CD4-positive, alpha-beta T cell treated with Interleukin-12 subunit alpha and Interleukin-12 subunit beta, for 1 hour (primary cell): ENCODE measurements at places on chromosomes 3 and 15.
A peak's percentile ranks its signal among the peaks of the same experiment; 100 is the strongest.

GRCh38 chr3:3951071-3951470, 151.8 kb downstream of the LRRN1 start:
- DNase-seq, result no peak

DNA sequence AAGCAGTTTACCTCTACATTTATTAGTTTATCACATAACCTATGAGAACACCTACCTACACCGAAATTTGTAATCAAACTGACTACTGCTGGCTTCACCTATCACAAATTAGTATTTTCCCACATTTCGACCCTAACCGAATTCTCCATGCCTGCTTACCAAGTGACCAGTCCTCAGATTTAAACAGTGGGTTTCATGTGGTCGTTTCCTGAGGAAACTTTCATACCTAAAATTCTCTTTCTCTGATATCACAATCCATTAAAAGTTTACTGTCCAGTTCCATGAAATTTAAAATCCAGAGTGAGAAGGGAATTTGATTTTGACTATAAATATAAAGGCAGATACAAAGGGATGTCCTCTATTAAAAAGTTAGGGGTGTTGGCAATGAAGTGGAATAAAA, 1.9 kb downstream of the PLOD2 start:
- no peak for DNase-seq

DNA sequence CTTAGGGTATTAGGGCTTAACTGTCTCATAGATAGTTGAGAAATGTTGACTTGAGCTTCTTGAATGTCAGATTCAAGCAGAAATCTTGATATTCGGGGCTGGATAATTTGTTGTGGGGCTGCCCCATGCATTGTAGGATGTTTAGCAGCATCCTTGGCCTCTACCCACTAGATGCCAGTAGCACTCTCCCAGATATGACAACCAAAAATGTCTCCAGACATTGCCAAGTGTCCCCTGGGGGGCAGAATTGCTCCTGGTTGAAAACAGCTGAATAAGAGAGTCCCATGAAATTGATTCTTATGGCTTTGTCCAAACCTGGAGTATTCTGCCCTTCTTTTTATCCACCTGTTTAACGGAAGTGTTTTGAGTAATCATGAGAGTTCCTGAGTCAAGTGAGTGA, 15.9 kb upstream of the LCMT2 start:
- DNase-seq, result no peak

- DNase-seq, result no peak
Measured at GRCh38 chr15:67843571-67844387, 3.9 kb upstream of the RNU6-1 start.

- DNase-seq, result no peak
Measured at GRCh38 chr15:100559330-100559729, 30.6 kb upstream of the CERS3 start.

- no peak for DNase-seq
Measured at GRCh38 chr3:7874116-7874515, 627.5 kb upstream of the LMCD1 start.

DNA sequence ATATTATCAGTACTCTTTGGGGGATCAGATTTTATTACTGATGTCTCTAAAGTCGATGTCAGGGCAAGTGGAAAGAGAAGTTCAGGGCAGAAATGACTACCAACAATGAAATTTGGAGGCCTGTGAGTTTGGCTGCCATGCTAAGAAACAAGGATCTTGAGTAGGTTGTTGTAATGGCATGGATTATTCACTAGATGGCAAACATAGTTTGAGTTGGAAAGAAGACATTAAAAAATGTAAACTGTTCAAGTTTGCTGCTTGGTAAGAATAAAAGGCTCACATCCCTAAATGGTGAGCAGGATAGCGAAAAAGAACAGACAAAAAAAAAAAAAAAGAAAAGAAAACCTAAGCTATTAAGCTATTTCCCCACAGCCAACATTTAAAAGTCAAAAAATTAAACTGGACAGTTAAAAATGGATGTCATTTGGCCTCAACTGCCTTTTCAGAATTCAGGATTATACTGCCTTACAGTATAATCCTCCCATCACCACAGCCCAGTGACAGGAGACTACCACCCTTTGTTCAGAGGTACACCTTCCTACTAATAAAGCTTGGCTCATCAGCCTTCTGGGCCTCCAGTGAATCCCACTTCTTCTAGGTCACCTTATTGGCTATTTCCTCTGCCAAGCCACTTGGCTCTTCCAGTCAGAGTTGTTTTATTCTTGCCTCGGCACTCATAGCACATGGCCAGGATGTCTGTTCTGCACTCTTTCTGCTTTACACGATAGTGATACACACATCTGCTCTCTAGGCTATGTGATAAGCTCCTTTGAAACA, 163.7 kb downstream of the PLD1 start:
- peak; percentile 15 for DNase-seq

DNA sequence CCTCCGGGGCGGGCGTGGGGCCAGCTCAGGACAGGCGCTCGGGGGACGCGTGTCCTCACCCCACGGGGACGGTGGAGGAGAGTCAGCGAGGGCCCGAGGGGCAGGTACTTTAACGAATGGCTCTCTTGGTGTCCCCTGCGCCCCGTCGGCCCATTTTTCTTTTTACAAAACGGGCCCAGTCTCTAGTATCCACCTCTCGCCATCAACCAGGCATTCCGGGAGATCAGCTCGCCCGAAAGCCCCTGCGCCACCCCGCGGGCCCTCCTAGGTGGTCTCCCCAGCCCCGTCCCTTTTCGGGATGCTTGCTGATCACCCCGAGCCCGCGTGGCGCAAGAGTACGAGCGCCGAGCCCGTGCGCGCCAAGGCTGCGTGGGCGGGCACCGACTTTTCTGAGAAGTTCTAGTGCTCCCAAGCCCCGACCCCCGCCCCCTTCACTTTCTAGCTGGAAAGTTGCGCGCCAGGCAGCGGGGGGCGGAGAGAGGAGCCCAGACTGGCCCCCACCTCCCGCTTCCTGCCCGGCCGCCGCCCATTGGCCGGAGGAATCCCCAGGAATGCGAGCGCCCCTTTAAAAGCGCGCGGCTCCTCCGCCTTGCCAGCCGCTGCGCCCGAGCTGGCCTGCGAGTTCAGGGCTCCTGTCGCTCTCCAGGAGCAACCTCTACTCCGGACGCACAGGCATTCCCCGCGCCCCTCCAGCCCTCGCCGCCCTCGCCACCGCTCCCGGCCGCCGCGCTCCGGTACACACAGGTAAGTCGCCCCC, at the start of gene THBS1:
Gene THBS1, plus strand, starts transcription at position 595 of the 757 bp plus-strand sequence. CDS start 779 bp downstream, outside the sequence.
- DNase-seq, result peak; percentile 23

- no peak for DNase-seq
Measured at GRCh38 chr15:35254062-35254461, 169.0 kb upstream of the NANOGP8 start.

DNA sequence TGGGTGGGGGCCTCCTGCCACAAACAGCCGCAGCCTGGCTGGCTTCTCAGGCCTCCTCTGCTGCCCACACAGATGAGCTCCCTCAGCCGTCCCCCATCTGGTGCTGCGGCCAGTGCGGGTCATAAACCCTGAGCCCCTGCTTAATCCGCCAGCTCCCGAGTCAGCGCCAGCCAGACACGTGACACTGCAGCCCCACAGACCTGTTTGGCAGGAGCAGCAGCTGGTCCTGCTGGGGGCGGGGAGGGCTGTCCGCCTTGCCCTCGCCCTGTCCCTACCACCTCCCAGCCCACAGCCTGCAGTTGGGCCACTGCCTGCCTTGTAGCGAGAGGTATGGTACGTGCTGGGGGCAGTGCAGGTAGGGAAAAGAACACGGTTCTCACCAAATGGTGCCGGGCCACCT, 86.2 kb downstream of the IQSEC1 start:
- DNase-seq, result no peak

GRCh38 chr3:12349895-12350811, 61.3 kb downstream of the PPARG start:
- DNase-seq, result no peak

GRCh38 chr3:138148503-138148902, 16.3 kb upstream of the A4GNT start:
- DNase-seq, result no peak

DNA sequence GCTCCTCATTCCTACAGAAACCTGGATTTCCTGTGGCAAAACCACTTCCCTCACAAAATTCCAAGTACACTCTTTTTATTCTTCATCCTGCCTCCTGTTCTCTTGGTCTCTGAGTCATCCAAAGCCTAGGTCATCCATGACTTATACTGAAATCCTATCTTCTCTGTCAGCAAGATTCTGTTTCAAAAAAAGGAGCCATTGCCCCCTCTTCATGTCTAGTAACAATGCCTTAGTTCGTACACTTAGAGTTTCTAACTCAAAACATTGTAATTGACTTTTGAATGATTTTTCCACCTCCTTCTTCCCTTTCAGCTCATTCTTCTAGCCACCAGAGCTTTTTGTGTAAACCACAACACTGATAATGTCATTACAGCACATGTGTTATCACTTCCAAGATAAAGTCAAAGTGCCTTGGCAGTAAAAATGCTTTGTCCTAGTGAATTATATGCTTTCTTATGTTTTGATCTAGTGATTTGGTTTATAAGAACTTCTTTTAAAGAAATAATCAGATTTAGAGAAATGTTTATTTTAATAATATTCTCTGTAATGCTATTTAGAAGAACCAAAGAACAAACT, 256.5 kb upstream of the NECTIN3 start:
- no peak for DNase-seq

DNA sequence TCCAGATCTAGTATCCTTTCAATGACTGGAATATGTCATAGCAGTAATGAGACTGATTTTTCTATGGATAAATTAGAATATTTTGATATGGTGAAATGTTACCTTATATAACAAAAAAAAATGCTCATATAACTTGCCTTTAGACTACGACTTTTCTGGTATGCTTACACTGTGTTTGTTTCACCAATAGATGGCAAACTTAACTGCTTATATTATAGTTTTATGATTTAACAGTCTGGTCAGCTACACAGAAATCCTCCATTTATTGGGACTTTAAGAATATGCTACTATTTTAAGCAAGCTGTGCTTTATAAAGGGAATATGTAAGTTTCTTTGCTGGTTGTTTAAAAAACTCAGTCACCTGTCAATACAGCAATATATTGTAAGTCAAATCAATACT, 205.6 kb downstream of the VGLL3 start:
- no peak for DNase-seq

DNA sequence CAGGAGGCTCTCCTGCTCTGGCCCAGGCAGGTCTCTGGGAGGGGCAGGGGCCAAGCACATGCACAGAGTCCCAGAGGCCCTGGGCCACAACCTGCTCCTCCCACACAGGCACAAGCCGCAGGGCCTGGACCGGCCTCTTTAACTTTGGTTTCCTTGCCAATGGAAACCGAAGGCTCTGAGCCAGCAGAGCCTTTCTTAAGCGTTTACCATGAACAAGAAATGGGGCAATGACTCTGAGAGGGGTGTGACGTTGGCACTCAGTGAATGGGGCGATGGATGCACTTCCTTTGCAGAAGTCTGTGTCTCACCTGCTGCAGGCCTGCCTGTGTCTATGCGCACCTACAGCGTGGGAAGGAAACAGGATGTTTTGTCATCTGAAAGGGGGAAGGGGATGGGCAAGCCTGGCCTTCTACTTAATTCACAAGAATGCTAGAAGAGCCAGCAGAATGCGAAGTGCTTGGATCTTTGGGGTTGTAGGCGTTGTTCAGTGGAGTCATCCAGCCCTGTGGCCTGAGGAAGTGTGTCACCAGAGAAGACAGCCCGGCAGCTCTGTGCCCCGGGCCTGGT, 41.8 kb downstream of the IFT122 start:
- peak; percentile 58 for DNase-seq

DNA sequence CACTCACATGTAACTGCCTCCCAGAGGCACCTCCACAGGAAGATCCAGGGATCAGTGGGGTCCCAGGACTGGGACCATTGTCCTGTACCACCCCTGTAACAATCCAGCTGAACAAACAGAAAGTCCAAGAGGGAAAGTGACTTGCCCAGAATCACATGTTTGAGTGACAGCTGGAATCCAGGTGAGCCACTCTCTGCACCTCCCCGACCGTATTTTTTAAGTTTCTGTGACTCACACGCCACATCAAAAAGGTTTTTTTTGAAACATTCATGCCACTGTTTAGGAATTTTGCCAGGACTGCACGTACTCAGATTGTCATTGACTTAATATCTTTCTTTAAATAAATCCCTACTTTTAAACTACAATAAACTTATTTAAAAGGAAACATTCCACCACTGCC, 9.8 kb upstream of the SLC6A1 start:
- DNase-seq, result no peak

DNA sequence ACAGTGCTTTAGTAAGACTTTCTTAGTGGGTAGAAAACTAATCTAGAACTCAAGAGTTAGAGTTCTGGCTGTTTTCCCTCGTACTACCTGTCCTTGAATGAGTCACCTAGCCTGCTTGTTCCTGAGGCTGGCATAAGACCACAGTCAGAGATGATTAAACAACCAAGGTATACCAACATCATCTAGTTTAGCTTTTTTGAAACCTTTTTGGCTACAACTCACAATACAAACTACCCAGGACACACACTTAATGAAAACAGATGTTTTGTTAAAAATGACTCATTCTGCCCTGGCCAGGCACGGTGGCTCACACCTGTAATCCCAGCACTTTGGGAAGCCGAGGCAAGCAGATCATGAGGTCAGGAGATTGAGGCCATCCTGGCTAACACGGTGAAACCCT, 4.6 kb downstream of the MCCC1 start:
- DNase-seq, result no peak

GRCh38 chr3:123678108-123678511, 93.3 kb upstream of the HACD2 start:
- DNase-seq, result no peak

GRCh38 chr15:57611938-57612337, 20.2 kb downstream of the MYZAP start:
- DNase-seq, result no peak

- DNase-seq, result no peak
Measured at GRCh38 chr3:134134240-134134639, 104.5 kb upstream of the SLCO2A1 start.

DNA sequence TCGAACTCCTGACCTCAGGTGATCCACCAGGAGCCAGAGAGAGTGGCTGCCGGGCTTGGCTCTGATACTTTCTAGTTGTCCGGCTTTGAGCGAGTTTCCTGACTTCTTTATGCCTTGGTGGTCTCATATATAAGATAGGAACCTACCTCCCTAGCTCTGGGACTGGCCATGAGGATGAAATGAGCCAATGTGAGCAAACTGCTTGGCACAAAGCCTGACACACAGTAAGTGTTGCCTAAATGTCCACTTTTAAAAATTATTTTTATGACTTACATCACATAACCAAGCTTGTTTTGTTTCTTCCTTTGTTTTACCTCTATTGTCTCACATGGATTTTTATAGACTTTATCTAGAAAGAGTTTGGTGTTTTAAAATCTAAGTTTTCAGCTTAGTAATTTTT, 42.1 kb upstream of the CCDC174 start:
- no peak for DNase-seq

DNA sequence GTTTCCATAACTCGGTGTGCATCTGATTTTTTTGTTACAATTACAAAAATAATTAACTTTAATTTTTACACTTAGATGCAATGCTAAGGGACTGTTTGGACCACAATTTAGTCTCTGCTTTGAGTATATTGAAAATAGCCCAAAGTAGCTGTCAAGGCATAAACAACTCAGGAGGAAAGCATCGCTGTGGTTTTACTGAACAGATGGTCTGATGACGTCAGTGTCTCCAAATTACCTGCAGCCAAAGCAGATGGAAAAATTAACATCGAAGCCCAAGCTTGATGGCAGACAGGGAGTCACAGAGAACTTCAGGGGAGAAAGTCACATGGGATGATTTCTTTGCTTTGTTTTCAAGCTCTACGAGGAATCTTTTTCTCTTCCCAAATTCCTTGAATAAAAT, 83.1 kb upstream of the PLCL2 start:
- DNase-seq, result no peak

GRCh38 chr3:195896361-195897080, 11.8 kb downstream of the TNK2 start:
- no peak for DNase-seq

GRCh38 chr3:142577696-142578328, 721 bp downstream of the ATR start:
- DNase-seq, result peak; percentile 21

GRCh38 chr15:75622505-75622904, 3.0 kb downstream of the SNUPN start:
- DNase-seq, result no peak
